Vein endothelial cell (primary cell): ENCODE measurements at places on chromosomes 2 and 18. TPM values are rescaled to one million over a fixed set of nuclear protein-coding genes. Genes with fewer than 3 reads are reported as not detected.

TUBB8B gene
- not detected in 2 replicates for total RNA-seq

IL1RL1 gene
- total RNA-seq: 11.1 and 31.0 TPM in 2 replicates

RNF125 gene
- 2.0 and 4.8 TPM in 2 replicates for total RNA-seq

REG1A gene
- not detected in 2 replicates for total RNA-seq

UGT1A7 gene
- total RNA-seq: not detected in 2 replicates

REG3G gene
- total RNA-seq: not detected in 2 replicates

CNGA3 gene
- total RNA-seq: not detected in 2 replicates

CFAP65 gene
- not detected in 2 replicates for total RNA-seq

UPP2 gene
- not detected in 2 replicates for total RNA-seq

FOXI3 gene
- not detected in 2 replicates for total RNA-seq

KRTCAP3 gene
- total RNA-seq: not detected in 2 replicates

DNAJC5G gene
- total RNA-seq: 0.19 and 0.98 TPM in 2 replicates

ACVR1C gene
- total RNA-seq: not detected in 2 replicates

HAAO gene
- not detected in 2 replicates for total RNA-seq

FAP gene
- total RNA-seq: 0.98 and 4.5 TPM in 2 replicates

RAB17 gene
- total RNA-seq: 2.3 and 9.5 TPM in 2 replicates

RGPD3 gene
- 0.33 and 0.38 TPM in 2 replicates for total RNA-seq

B3GNT7 gene
- 0.33 and 0.67 TPM in 2 replicates for total RNA-seq

ME2 gene
- 44.7 and 58.1 TPM in 2 replicates for total RNA-seq

CPO gene
- 0.19 TPM in 1 of 2 replicates, not detected in the other for total RNA-seq

PLEK gene
- total RNA-seq: under 0.01 and 0.10 TPM in 2 replicates

KATNAL2 gene
- total RNA-seq: 0.86 and 0.98 TPM in 2 replicates

LONRF2 gene
- total RNA-seq: not detected in 2 replicates

SLC9A4 gene
- under 0.01 TPM in 2 replicates for total RNA-seq

CDH19 gene
- total RNA-seq: not detected in 2 replicates

POMC gene
- 0.29 and 0.98 TPM in 2 replicates for total RNA-seq

ZNF142 gene
- total RNA-seq: 22.4 and 25.5 TPM in 2 replicates

NEU2 gene
- not detected in 2 replicates for total RNA-seq

AMER3 gene
- not detected in 2 replicates for total RNA-seq

MAP3K19 gene
- not detected in 2 replicates for total RNA-seq

HOXD8 gene
- 22.1 and 24.8 TPM in 2 replicates for total RNA-seq

POTEC gene
- not detected in 2 replicates for total RNA-seq

IL1F10 gene
- total RNA-seq: not detected in 2 replicates

NOSTRIN gene
- total RNA-seq: 0.65 and 9.6 TPM in 2 replicates

CCDC178 gene
- 0.65 and 1.8 TPM in 2 replicates for total RNA-seq

MEP1B gene
- total RNA-seq: not detected in 2 replicates

ANKRD30B gene
- total RNA-seq: not detected in 2 replicates

FIGN gene
- 0.98 and 1.3 TPM in 2 replicates for total RNA-seq

SH2D6 gene
- total RNA-seq: not detected in 2 replicates

ALPG gene
- not detected in 2 replicates for total RNA-seq

MSTN gene
- 0.10 TPM in 1 of 2 replicates, not detected in the other for total RNA-seq

ALPI gene
- total RNA-seq: not detected in 2 replicates

MZT2B gene
- 92.4 and 151 TPM in 2 replicates for total RNA-seq

CGREF1 gene
- 3.2 and 8.5 TPM in 2 replicates for total RNA-seq

HJURP gene
- total RNA-seq: 14.7 and 25.5 TPM in 2 replicates

ATP5MC3 gene
- total RNA-seq: 75.4 and 102 TPM in 2 replicates

CPLX4 gene
- total RNA-seq: not detected in 2 replicates

TWIST2 gene
- total RNA-seq: 1.6 and 1.8 TPM in 2 replicates

NYAP2 gene
- total RNA-seq: not detected in 2 replicates

ZNF407 gene
- 20.9 and 22.0 TPM in 2 replicates for total RNA-seq

HMSD gene
- total RNA-seq: not detected in 2 replicates

RUFY4 gene
- total RNA-seq: 0.29 TPM in 1 of 2 replicates, not detected in the other

ESCO1 gene
- 11.4 and 15.1 TPM in 2 replicates for total RNA-seq

MAL gene
- not detected in 2 replicates for total RNA-seq

SOWAHC gene
- 2.9 and 6.2 TPM in 2 replicates for total RNA-seq

MARCHF4 gene
- 4.9 and 5.3 TPM in 2 replicates for total RNA-seq

AQP12B gene
- total RNA-seq: not detected in 2 replicates

HAT1 gene
- total RNA-seq: 24.2 and 39.5 TPM in 2 replicates

MYO3B gene
- under 0.01 TPM in 2 replicates for total RNA-seq
